ENCODE measurements at places on chromosomes 13 and 19.
A peak's percentile ranks its signal among the peaks of the same experiment; 100 is the strongest.

DNA sequence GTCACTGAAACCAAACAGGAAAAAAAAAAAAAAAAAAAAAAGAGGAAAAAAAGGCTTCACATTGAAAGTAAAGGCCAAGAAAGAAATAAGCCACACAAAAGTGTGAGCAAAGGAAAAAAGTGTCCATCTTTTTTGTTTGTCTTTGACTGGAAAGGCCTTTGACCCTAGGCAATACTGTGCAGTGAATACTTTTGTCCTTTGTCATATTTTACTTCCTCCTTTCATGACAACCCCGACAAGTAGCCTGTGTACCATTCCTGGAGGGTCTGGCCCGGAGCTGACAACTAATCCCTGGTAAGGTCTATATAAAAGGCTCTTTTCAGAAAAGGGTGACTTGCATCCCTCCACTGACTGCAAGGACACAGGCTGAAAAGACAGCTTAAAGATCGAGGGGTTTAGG is 12.9 kb upstream of the MICU2 start:
- DNase-seq, result no peak

GRCh38 chr19:48340995-48341394 is 15.6 kb downstream of the EMP3 start:
- DNase-seq, result peak; percentile 44

DNA sequence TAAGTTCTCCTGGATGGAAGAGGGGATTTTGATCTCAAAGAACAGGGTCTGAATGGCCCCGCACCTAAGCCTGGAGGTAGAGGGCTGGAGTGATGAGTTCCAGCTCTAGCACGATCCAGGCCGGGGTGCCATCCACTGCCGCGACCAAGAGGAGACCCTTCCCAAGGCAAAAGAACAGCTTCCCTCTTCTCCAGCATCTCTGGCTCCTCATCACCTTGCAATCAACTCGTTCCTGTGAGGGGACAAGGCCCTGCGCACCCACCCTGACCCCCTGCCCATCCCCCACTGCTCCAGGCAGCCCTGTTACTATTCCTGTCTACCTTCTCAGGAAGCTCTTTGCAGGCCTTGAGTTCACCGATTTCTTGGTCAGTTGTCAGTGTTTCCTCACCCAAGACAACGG is 17.8 kb downstream of the COL4A1 start:
- DNase-seq, result no peak

DNA sequence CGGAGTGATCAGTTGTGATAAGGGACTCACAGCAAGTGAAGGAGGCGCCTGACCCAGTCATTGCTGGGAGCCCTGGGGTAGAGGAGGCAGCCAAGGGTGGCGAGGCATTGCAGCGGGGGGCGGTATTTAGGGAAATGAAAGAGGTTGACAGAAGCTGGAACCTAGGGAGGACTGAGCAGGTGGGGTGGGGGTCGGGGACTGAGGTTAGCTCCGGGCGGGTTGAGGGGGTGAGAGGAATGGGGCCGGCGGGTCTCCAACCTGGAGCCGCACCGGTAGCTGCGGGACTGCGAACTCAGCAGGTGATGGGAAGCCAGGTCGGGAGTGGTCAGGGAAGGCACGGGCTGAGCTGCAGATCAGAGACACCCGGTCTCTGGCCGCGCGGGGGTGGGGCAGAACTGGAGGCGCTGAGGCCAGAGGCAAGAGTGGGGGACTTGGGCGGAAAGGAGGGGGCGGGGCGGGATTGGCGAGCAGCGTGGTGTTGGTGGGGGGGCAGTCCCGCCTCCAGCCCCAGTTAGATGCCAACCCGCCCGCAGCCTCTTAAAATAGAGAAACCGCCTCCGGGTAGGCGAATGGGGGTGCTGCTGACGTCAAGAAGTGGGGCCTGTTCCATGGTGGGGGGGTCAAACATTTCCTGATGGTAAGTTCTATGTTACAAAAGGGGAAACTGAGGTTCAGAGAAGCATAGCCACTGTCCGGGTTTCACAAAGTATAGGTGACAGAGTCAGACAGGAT is 1.5 kb downstream of the MAST3 start:
- peak; percentile 44 for DNase-seq

GRCh38 chr13:109272595-109273325 is 513.6 kb downstream of the IRS2 start:
- DNase-seq, result no peak
